ENCODE measurements at places on chromosomes 6 and 20. TPM values are rescaled to one million over a fixed set of nuclear protein-coding genes. Genes with fewer than 3 reads are reported as not detected.

Gene ZBTB46
- total RNA-seq: 20.0 TPM

Gene TOX2
- 1.6 TPM for total RNA-seq

DNA sequence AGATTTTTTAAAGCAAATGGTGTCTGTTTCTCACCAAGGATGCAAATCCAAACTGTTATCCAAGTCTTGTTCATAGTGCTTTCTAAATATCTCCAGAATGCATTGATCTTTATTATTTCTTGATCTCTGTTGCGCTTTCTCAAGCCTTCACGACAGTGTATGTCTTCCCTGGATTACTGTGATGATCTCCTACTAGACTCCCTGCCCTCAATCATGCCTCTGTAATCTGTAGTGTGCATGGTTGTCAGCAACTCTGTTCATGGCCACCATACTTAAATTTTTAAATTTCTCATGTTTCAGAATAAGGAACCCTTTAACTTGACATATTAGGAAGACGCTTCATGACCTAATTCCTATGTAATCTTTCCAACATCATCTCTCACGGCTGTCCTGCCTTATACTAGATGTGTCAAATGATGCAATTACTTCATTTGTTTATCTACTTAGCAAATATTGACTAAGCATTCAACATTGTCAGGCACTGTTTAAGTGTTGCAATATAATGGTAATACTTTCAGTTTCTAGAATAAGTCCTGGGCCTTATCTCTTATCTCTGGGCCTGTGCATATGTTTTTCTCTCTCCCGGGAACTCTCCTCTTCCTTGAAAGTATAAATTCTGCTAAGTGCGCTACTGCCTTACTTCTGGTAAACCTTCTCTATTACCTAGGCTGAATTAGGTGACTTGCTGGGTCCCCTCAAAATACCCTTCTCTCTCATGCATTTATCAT is 25.6 kb upstream of the AHI1 start:
- DNase-seq: no peak

DNA sequence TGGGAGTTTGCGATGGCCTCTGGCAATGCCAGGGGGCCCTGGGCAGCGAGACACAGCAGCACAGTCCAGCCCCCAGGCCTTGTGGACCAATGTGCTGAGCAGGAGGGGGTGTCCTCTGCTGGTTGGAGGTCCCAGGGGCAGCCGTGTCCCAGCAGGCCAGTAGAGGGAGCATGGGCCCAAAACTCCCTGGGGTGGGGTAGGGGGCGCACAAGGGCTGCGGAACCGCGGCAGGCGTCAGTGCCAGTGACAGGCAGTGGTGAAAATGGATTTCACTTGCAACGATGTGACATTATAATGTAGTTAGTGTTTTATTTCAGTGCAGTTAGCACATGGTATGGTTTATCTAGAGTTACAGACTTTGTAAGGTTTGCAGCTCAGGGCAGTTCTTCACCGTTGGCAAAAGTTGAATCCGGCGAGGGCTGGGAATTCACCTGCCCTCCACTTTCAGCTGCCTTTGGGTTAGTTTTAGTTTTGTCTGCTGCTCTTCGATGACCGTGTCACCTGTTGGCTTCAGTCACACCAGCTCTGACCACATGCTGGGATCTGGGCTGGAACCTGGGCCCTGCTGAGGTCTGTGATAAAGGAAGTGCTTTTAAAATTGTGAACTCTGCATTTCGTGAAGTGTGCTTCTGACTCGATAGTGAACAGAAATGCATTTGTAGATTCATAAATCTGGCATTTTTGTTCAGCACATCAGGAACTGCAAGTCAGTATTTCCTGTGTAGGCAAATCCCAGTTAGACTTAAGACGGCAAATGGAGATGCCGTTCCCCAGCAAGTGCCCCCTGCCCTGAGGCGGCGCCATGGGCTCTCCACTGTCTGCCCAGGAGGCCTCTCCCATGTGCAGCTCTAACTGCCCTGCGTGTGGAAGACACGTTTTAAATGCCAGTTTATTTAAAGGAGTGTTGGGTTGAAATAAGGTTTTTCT is 46.8 kb downstream of the PYGB start:
- peak; percentile 98 for DNase-seq

GRCh38 chr6:160259143-160259425 is 463 bp upstream of the SLC22A2 start:
- no peak for DNase-seq

- DNase-seq: no peak
Observed at GRCh38 chr6:166697113-166697512, 70.1 kb upstream of the RPS6KA2 start.

- no peak for DNase-seq
Observed at GRCh38 chr6:73768558-73768957, 72.6 kb downstream of the CD109 start.

- no peak for DNase-seq
Observed at GRCh38 chr6:147852772-147853171, 344.3 kb downstream of the SAMD5 start.

DNA sequence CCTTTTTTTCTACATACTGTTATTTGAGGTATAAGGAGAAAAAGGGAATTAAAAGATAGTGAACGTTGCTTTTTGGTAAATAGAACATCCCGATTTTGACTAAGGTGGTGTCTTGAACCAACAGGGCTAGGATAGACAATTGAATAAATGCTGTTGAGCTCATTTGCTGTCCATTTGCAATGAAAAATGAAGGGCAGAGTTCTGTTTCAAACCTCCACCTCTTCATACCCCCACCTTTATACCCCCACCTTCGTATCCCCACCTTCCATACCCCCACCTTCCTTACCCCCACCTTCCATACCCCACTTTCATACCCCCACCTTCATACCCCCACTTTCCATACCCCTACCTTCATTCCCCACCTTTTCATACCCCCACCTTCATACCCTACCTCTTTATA is 93.4 kb upstream of the NAA20 start:
- DNase-seq: no peak

All from H7 (cell line).